ENCODE measurements at places on chromosomes 6 and 20.
A peak's percentile ranks its signal among the peaks of the same experiment; 100 is the strongest.

GRCh38 chr6:39091220-39091619 is 23.8 kb downstream of the SAYSD1 start:
- no peak for DNase-seq

DNA sequence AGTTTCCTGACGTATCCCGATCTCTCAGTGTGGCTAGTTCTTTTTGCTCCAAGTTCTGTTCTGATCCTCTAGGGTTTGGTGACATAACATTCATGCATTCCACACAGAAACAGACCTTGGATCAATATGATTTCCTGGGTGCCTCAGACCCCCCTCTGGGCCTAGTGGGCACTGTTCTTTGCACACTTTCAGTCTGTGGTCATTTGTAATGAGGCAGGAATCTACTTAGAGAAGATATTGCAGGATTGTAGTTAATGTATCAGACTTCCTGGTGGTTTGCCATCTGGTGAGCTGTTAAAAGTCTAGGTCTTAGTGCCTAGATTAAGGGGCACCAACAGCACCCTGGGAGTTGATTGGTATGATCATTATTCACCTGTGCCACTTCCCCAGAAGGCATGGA is 7.5 kb downstream of the BEND6 start:
- no peak for DNase-seq

DNA sequence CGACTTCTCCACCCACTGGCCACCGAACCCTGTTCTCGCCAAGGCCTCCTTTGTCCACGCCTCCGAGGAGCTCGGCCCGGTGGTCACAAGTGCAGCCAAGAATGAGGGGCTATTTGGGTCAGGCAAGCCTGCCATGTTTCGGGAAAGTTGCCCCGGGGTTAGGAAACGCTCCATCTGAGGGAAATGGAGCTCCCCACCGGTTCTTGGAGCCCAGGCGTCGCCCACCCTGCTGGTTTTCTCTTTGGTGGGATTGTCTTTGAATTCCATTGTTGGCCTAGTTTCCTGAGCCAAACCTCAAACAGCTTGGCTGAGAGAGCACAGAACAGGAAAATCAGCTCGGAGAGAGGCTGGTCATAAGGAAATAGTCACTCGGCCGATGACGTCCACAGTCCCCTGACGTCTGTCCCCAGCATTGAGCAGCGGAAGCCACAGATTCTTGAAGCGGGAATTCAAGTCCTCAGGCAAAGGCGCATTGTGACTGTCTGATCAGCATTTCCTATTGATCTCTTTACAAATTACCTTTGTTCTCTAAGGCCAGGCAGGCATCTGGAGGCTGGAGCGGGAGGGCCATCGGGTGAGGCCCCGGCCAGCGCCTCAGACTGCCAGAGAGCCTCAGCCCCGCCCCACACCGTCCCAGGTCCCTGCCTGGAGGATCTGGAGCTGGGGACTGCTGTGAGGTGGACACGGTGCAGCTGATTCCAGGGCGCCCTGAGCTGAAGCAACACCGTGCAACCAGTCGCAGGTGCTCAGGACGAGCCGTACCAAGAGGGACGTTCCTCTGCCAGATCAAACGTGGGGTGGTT is 138.6 kb downstream of the DLL1 start:
- no peak for DNase-seq

- no peak for DNase-seq
Measured at GRCh38 chr6:131862476-131862875, 54.7 kb downstream of the ENPP1 start.

DNA sequence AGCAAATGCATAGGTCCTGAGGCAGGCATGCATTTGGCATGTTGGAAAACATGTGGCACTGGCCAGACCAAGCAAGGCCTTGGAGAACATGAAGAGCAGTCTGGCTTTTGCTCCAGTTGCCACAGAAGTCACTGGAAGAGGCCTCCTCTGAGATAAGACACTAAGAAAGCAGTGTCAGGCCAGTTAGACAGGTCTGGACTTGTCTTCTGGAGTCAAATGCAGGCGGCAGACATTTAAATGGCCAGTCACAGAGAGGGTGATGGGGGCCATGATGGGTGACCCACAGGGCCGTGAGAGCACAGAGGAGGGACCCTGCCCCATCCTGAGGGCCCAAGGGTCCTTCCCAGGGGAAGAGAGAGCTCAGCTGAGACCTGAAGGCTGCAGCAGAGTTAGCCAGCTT is 26.7 kb upstream of the ADA start:
- DNase-seq = no peak

DNA sequence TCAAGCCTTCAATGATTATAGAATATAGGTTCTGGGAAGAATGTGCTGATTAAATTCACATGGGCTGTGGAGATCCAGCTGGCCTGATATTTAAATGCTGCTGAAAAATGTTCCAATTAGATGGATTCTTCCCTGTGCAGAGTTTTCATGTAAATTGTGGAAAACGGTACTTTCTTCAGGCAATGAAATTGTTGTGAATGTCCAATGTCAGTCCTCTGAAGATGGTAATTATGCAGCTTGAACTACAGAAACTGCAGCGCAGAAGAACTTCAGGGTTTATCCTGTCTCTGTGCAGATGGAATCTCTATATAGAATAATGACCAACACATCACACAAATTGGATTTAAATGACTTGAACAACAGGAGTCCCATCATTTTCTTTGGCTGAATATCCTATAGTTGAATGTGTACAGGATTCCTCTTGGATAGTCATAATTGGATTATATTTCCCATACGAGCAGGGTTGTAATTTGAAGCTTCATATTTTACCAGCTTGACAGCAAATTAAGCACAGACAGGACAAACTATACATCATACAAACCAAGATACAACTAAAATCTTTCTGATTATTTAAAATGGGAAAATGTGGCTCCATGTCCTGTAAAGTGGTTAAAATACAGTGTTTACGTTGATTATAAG is 82.3 kb downstream of the CAP2 start:
- DNase-seq = peak; percentile 80

- DNase-seq = no peak
Measured at GRCh38 chr20:22160101-22160652, 424.2 kb downstream of the FOXA2 start.

DNA sequence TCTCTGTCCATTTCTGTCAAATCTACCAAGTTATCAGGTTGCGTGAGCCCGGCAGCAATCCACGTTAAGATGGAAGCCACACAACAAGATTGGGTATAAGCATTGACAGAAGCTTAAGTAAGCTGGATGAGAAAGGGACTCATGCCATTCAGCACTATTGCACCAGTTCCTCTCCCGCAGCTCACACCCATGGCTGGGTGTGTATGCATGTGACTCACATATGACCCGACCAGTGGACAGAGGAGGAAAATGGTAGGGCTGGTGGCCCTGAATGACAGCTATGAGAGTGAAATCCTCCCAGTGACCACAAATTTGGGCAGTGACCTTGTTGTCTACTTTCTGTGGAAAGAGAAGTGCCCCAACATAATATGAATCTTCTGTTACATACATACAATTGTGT is 113.5 kb downstream of the OTOR start:
- DNase-seq = no peak

- no peak for DNase-seq
Measured at GRCh38 chr6:19037607-19038006, 650.5 kb downstream of the RNF144B start.

DNA sequence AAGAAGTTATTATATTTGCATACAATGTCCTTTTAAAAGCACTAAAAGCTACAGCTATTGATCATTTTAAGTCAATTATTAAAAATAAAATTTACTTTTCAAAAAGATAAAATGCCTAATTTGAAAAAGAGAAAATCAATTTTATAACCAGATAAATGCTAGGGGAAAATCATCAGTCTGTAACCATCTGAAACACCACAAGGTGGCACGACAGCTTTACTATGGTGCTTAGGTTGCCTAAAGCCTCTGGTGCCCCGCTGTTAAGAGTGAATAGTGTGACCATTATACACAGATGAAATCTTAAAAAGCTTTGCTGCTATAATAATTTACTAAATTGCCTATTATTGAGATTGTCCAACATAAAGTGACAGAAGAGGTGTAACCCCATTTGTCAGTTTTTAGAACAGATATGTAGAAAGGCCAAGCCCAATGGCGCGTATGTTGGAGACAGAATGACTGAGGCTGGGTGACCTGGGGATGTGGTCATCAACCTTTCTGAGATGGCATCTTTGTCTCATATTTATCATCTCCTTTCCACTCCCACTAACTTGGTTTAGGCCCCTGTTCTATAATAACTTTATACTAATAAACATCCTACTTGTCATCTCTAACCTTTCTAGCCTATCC is 100.8 kb downstream of the MOXD1 start:
- no peak for DNase-seq

DNA sequence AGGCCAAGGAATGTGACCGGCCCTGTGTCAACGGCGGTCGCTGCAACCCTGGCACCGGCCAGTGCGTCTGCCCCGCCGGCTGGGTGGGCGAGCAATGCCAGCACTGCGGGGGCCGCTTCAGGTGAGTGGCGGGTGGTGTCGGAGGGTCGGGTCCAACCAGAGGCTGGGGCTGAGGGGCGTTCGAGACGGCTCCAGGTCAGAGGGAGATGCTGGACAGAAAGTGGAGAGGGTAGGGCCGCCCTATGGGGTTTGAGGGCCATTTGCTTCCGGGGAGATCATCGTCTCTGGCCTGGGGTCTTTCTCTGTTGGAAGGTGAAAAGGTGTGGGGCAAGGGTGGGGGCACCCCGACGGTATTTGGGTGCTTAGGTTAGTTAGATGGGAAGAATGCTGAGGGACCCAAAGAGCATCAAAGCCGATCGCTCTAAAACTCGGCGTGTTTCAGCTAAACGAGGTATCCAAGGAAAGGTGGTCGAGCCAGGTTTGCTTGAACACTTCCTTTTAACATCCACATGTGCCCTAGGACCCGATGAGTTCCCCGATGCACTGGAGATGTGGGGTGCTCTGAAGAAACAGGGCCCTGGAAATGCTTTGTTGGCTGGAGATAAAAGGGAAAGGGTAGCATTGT is 691 bp downstream of the ATRN start:
- no peak for DNase-seq

GRCh38 chr6:2524090-2524489 is 226.6 kb downstream of the MYLK4 start:
- no peak for DNase-seq

DNA sequence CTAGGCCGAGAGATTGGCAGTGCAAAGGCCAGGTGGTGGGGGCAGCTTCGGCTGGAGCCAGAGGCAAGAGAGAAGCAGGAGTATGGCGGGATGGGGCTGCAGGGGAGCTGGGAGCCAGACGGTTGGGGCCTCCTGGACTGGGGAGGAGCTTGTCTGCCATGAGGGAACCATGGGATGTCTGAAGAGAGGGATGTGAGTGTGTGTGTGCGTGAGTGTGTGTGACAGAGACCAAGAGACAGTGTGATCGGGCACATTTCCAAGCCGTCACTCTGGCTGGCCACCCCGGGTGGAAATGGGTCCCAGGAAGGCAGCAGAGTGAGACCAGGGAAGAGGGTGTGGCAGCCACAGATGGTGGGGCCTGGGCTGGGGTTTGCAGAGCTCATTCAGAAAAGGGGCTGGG is 13.8 kb downstream of the PHACTR3 start:
- DNase-seq = no peak

GRCh38 chr20:43655937-43656336 is 11.0 kb upstream of the MYBL2 start:
- no peak for DNase-seq

GRCh38 chr20:1686151-1686748 is 28.7 kb upstream of the SIRPG start:
- DNase-seq = no peak

- DNase-seq = no peak
Measured at GRCh38 chr20:59184880-59185447, 21.3 kb downstream of the ZNF831 start.

DNA sequence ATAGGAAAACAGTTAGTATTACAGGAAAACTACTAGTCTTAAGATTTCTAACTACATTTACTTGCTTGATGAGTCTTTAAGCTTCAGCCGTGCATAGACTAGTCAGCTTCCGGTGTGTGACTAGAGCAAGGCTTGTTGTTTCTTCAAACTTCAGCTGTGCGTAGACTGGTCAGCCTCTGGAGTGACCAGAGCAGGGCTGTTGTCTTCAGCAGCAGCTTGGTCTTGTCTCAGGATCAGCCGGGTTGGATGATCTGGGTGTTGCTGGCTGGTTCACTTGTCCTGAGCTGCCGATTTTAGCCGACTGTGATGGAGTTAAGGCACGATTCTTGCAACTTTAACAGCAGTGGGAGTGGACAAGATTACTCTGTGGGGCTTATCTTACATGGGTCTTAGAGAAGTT is 44.7 kb downstream of the HLA-C start:
- no peak for DNase-seq

- DNase-seq = no peak
Measured at GRCh38 chr6:14286634-14287428, 169.3 kb downstream of the CD83 start.

DNA sequence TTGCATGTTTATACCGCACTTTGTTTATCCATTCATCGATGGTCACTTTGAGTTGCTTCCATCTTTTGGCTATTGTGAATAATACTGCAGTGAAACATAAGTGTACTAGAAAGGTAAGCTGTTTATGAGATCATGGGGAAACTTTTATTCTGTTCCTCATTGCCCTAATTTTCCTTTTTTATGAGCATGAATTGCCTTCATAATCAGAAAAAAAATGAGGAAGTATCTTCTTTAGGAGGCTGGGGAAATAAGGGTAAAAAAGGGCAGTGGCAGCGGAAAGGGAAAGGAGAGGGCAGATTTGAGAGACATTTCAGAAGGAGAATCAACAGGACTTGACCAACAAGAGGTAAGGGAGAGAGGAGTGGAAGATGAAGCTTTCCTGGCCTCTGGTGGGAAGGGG is 14.3 kb upstream of the SERINC3 start:
- DNase-seq = no peak

- DNase-seq = no peak
Measured at GRCh38 chr6:4717124-4717523, 59.1 kb upstream of the CDYL start.

GRCh38 chr20:33370291-33370690 is 31.0 kb downstream of the CDK5RAP1 start:
- DNase-seq = no peak

DNA sequence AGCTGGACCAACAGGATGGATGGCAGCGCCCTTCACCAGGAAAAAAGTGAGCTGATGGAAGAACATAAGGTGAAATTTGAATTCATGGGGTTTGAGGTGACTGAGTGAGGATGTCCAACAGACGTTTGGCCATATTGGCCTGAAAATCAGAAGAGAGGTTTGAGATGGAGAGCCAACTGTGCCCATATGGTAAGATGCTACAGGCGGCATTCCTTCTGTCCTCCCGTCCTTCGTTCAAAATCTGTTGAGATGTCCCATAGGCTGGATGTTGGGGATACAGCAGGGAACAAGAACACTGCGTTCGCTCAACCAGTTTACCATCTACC is 468 bp upstream of the CMTR1 start:
- no peak for DNase-seq

- no peak for DNase-seq
Measured at GRCh38 chr6:37369321-37370201, 15.8 kb downstream of the RNF8 start.

- no peak for DNase-seq
Measured at GRCh38 chr6:46996860-46997641, 45.1 kb downstream of the ADGRF1 start.

- DNase-seq = peak; percentile 36
Measured at GRCh38 chr20:48944663-48945297, 23.3 kb downstream of the ARFGEF2 start.
